Activated CD8-positive, alpha-beta memory T cell treated with anti-CD3 and anti-CD28 coated beads for 24 hours (primary cell): ENCODE measurements at places on chromosomes 6 and 20.

DNA sequence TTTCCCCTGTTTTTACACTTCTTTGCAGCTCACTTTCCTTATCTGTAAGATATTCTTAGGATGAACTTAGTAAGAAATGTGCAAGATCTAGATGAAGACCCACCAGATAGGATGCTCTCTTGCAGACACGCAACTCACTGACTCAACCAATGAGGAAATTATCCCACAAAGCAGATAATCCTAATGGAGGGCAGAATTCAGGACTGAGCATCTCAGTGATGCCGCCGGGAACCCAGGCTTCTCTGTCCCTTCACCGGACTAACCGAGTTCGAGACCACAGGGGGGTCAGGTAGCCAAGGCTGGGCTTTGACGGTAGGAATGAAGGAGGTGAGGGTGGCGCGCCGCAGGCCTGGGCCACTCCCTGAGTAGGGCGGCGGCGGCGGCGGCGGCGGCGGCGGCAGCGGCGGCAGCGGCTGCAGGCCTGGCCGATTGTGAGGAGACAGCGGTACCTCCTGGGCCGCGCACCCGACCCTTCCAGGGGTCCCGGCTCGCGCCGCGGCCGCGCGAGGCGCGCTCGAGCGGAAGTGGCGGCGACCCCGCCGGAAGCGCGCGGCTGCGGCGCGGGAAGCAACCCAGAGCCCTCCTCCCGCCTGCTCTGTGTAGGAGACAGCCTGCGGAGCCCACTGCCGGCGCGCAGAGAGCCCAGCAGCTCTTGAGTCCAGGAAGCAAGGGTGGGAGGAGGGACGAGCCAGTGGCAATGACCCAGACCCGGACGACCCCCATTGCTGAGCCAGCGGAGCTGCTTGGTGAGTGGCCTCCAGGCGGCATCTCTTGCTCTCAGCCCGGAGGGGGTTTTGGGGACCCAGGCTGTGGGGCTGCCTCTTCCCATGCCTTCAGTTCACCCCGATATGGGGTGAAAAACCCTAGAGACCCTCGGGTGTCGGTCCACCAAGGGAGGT, at the start of gene KHDC1:
Gene KHDC1, minus strand, starts transcription at position 526 of the 899 bp plus-strand sequence. CDS start 20,679 bp downstream, outside the sequence.
- DNase-seq: peak; percentile 88

GRCh38 chr20:48624315-48625020, 203.3 kb downstream of the PREX1 start:
- DNase-seq: no peak

GRCh38 chr6:116482780-116483179, 21.6 kb downstream of the CALHM6 start:
- DNase-seq: no peak

DNA sequence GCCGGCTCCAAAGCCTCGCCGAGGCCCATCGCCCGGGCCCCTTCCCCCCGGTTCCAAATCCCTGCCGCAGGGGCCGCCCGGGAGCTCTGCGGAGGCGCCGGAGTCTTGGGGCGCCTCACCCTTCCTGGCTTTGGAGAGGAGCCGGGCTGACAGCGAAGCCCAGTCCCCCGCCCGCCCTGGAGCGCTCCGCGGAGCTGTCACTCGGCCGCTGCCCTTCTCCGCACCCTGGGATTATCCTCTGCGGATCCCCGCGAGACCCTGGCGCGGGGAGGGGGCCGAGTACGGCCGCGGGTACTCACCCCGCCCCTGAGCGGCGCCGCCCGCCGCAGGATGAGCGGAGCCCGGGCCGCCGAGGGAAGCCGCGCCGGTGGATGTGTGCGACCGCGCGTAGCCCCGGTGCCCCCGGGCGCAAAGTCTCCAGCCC, 343 bp downstream of the SNAP91 start:
- no peak for DNase-seq

- no peak for DNase-seq
Measured at GRCh38 chr6:105021399-105021798, 64.5 kb downstream of the LIN28B start.

DNA sequence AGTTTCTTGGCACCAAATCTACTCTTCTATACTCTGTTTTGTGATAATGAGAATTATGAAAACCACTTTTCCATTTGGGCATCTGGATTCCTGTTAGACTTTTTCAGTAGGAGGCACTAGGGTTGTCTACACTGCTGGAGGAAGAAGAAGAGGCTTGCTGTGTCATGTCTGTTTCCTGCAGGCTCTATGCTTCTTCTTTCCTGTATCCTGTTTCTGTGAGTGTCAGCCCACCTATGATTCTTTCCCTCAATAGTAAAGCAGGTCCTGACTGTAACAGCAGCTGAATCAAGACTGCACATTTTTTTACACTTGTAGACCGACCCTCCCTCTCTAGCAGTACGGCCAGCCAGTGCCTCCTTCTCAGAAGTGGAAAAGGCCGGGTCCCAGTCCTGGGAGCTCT, 603.9 kb downstream of the HDGFL1 start:
- DNase-seq: no peak

DNA sequence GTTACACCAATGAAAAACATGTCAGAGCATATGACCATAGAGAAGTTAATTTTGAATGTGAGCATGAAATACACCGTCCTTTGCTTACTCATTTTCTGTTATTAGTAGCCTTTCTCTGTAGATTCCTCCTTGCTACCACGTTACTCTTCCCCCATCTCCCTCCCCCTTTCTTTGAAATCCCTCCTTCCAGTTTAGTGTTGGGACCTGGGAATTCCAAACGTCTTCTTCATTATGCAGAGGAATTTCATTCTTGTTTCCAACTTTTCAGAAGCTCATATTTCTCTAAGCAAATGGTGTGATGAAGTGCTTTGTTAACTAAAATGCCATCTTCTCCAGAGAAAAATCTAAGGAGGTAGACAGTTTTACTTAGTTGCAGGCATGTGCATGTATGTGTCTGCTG, 122.4 kb downstream of the MCHR2 start:
- DNase-seq: no peak

- DNase-seq: no peak
Measured at GRCh38 chr6:156910011-156910334, 132.8 kb downstream of the ARID1B start.

DNA sequence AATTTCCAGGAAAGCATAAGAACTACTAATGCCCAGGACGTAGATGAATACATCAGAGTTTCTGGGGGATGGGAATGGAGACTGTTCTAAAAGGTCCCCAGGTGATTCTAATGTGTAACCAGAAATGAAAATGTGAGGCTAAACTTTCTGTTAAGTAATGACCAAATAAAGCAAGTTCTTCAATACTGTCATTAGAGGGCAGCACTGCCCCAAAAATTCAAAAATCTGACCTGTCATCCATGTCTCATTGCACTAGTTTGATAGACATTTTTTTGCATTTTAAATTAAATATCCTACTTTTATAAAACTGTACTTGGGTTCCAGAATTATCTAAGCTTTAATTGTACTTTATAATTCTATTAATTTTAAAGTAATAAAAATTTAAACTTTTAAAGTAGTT, 94.9 kb downstream of the RFX6 start:
- no peak for DNase-seq

GRCh38 chr6:158323561-158323958, 11.3 kb downstream of the TULP4 start:
- DNase-seq: no peak
